ENCODE measurements at places on chromosomes 12 and 14.

DNA sequence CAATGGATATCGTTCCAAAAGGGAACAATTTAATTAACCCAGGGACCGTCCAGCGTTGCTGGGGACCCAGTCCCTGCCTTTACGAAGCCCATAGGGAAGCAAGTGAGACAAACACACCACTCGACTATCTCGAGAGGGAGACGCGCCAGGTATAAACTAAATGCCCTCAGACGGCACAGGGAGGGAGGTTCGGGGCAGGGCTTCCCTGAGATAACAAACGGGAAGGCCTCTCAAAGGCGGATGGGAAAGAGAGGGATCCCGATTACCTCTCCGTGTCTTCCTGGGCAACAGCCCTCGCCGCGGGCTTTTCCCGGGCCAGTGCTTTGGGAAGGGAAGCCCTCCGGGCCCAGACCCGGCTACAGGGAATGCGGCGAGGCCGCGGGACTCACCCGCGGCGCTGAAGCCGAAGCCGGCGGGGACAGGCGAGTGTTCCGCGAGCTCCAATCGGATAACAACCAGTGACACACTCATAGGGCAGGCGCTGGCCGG is 390 bp downstream of the BRAP start:
- DNase-seq = no peak

GRCh38 chr12:14950421-14950820 is 11.0 kb downstream of the ARHGDIB start:
- DNase-seq = no peak

- DNase-seq = no peak
Measured at GRCh38 chr14:62655166-62655565, 390.1 kb downstream of the KCNH5 start.

- no peak for DNase-seq
Measured at GRCh38 chr12:77368379-77368778, 303.0 kb upstream of the E2F7 start.

GRCh38 chr12:84756961-84757360 is 155.6 kb downstream of the SLC6A15 start:
- no peak for DNase-seq

- DNase-seq = no peak
Measured at GRCh38 chr12:40313928-40314327, 89.1 kb downstream of the LRRK2 start.

GRCh38 chr12:41485203-41485602 is 297.1 kb downstream of the PDZRN4 start:
- no peak for DNase-seq

DNA sequence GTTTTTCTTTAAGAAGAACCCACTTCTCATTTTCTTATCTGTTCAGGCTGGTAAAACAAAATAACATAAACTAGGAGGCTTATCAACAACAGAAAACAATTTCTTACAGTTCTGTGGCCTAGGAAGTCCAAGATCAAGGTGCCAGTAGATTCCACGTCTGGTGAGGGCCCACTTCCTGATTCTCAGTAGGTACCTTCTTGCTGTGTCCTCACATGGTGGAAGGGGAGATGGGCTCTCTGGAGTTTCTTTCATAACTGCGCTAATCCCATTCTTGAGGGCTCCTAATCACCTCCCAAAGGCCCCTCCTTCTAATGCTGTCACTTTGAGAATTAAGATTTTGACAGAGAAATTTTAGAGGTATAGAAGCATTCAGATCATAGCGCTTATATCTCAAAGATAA is 33.4 kb downstream of the TXNRD1 start:
- DNase-seq = no peak

- no peak for DNase-seq
Measured at GRCh38 chr12:75568393-75568792, 57.0 kb upstream of the KRR1 start.

DNA sequence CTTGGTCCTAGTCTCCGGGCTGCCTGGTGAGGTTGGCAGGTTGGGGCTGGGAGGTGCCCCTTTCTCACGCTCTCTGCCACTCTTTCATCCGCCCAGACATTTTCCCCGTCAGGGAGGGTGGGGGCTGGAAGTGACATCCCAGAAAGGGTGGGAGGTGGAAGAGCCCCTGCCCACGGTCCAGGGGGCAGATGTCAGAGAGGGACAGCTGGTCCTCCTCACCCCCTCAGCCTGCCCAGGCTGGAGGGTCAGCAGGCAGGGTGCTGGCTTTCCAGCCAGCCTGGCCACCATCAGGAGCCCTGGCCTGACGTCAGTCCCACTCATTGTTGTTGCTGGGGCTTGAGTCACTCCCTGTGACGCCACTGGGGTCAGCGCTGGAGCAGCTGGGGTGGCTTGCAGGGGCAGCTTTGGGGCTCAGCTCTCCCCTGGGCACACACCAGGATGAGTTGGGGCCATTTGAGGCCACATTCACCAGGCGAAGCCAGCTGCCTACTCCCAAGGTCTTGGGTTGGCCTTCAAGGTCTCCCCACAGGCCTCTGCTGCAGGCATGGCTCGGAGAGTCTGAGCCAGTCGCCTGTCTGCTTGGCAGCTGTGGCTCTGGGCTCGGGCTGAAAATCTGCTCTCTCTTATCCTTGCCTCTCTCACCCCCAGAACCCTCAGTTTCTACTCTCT is 5.7 kb upstream of the ATG101 start:
- DNase-seq = no peak

DNA sequence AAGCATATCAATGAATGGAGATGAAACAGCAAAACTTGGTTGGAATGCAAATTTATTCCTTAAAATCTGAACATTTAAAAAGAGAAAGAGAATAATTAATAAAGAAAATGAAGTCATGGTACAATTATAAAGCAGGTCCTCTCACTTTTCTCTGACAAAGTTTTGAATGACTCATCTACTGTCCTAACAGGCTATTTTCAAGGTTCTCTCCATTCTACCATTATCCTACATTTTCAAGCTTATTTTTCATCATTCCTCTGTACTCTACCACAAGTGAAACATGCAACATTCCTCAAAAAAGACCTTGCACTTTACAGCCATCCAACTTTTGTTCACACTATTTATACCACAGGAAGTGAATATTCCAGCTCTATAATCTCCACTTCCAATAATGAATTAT is 36.9 kb upstream of the AP4S1 start:
- DNase-seq = no peak

- DNase-seq = no peak
Measured at GRCh38 chr12:118346895-118347294, 25.8 kb downstream of the TAOK3 start.

DNA sequence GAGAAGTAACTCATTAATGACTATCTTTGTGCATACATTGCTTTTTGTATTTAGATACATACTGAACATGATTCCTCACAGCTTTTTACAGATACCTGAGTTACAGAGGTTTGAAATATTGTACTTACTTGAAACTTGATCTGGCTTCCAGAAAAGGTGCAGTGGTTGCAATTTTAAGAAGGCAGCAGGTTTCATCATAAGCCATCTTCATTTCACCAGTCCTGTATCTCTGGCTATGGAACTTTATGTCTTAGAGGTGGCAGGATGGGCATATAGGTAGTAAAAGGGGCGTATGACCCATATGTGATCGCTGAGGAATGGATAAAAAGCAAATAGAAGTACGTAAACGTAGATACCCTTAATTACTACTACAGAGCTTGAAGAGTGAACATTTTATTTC is 13.7 kb downstream of the ZBTB1 start:
- DNase-seq = no peak

DNA sequence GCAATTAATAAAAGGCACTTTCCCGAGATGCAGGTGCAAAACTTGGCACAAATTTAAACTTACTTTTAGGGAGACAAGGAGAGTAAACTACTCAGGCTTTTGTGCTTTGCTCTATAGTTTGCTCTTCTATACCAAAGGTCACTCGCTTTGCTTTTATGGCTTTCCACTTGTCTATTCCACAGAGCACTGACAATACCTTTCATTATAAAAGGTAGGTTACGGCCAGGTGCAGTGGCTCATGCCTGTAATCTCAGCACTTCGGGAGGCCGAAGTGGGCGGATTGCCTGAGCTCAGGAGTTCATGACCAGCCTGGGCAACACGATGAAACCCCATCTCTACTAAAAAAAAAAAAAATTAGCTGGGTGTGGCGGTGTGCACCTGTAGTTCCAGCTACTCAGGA is 32.9 kb downstream of the ALKBH1 start:
- DNase-seq = no peak

- DNase-seq = no peak
Measured at GRCh38 chr12:13007496-13008233, 7.6 kb upstream of the HEBP1 start.

- no peak for DNase-seq
Measured at GRCh38 chr12:89948271-89949175, 239.9 kb upstream of the ATP2B1 start.

DNA sequence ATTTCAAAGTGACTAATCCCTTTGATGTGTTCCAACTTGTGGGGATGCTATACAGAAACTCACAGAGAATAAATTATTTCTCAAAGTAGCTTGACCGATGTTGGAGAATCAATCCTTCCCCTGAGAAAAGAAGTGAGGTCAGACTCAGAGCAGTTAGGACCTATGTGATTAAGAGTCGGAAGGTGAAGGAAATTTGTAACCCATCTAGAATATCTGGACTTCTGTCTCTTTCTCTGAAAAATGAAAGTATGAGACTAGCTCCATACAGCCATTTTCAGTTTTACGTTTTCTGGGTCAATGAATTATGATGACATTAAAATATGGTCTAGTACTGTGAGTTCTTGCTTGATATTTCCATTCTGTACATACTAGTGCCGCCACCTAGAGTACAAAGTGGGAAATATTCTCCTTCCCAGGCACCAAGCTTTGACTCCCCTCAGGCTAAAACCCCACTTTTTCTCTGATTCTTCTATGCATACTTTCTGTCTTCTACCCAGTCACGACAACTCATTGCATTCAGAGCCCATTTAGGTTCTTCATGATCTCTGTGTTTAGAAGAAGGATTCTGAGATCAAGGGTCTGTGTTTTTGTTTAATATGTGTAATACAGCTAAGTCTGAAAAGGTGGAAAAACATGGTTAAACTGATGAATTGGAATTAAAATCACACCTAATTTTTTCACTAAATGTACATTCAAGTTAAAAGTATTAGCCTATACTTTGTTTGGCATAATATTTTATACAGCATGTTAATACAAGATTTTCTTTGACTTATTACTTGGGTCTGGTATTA is 6.9 kb upstream of the NTS start:
- DNase-seq = peak; percentile 9

- DNase-seq = no peak
Measured at GRCh38 chr14:78455896-78456435, 285.8 kb downstream of the NRXN3 start.

GRCh38 chr12:9064201-9064814 is 51.4 kb downstream of the A2M start:
- DNase-seq = peak; percentile 51

Measured in CD4-positive, alpha-beta T cell treated with Interleukin-4 for 1 hour (primary cell).